ENCODE measurements at places on chromosomes 12 and 14.

DNA sequence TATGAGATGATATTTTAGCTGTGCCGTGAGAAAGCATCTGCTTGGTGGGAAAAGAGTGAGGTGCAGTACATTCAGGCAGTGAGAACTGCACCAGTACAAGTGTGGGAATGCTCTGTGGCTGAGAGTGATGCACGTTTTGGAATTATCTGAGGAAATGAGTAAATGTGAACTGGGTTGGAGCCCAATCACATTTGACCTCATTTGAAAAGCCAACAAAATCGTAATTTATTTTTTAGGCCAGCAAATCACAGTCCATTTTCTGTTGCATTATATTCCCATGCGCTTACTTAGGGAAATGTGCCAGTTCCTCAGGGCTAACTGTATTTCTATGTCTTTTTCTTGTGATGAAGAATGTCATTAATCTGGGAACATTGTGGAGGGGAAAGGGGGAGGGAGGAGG is 77.3 kb downstream of the SNAPC1 start:
- DNase-seq = peak; percentile 11

GRCh38 chr14:93926873-93927799 is at the start of gene FAM181A:
FAM181A (plus strand) TSS chr14:93927344; CDS start chr14:93928286, 942 bp downstream.
- DNase-seq = no peak

DNA sequence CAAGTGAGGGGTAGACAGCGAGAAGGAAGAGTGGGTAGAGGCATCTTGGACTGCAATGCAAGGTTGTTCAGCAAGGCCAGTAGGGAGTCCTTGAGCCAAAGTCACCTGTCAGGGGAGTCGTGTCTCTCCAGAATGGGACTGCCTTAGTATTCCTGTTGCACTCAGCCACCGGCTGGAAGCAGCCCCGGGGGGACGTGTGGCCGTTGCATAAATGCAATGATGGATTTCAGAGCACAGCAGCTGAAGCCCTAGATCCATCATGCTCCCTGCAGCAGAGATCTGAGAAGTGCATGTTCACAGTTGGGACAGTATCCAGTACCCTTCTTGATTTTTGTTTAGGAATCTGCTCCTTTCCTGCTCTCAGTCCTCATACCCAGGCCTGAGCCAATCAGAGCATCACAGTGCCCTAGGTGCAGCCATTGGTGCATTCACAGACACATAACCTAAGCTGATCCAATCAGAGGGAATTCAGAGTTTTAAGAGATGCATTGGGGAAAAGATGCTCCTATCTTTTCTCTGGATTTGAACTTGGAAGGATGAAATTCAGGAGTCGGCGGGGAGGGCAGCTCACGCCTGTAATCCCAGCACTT is 62.9 kb downstream of the HSPB8 start:
- no peak for DNase-seq

GRCh38 chr14:86299994-86300393 is 770.0 kb downstream of the FLRT2 start:
- DNase-seq = no peak

DNA sequence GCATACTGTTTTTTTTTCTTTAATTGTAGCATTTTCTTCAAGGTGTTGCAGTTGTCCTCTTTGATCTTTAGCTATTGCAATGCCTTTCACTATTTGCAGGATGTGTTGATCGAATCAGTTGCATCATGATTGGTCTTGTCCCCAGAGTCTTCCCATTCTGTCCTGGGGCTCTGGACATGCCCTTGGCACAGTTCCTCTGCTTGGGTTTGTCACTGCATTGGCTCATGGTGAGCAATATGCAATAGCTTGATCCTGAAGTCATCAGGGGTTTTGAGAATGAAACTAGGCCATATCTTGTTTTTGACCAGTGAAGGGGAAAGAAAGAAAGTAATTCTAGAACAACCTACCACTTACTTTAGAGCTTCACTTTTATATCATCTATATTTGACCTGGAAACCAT is 281.5 kb downstream of the TMEM117 start:
- no peak for DNase-seq

DNA sequence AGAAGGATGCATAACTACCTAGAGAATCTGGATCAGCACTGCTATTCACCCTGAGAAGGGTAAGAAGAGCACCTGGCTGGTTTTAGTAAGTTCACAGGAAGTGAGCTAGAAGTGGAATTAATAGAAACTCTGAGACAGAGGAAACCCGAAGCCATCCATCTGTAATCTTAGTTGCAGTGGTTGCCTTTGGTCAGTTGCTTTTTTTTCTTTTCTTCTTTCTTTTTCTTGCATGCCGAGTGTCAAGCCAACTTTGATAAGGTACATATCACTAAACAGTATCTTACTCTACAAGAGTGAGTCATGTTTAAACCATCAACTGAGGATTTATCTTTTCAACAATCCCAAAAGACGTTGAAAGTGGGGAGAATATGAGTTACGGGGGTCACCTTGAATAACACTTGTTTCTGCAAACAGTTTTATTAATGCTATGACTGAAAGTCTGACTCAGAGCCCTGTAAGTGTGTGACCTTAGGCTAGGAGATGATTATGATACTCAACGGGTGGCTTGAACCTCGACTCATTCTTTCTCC is 26.7 kb downstream of the C12orf75 start:
- DNase-seq = no peak

GRCh38 chr12:88399811-88400210 is 180.5 kb downstream of the KITLG start:
- DNase-seq = no peak

DNA sequence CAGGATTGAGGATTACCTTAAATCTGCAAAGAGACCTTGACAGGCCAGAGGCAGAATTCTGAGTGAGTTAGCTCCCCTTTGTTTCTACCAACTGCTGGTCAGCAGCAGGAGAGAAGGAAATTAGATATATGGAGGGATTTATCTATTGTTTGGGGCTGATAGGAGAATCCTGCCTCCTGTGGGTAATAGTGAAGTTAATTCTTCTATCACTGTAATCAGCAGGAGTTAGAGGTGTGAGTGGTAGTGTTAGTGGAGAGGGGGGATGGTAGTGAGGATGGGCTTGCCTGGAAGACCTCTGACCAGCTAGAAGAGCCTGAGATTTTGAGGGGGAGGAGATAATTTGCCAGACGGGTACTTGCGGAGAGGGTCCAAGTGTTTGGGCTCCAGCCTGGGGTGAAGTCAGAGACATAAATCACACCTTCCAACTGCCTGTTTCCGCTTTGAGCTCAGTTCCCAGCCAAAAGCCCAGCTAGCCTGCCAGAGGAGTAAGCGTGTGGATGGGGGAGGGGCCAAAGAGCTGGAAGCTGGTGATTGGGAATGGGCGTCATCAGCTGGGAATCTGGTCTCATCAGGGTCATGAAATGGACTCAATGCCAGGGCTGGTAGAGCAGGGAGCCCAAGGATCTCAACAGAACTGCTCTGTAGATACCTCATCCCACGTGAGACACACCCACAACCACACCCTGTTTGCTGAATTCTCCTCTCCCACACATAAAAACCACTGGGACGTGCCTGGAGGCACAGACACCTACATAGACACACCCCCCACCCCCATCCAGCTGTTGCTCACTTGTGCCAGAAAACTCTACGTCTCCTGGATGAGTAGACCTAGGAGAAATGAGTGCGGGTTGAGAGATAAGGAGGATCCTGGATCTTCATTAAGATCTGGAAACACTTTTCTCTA is 13.1 kb upstream of the ITGA5 start:
- DNase-seq = peak; percentile 74

DNA sequence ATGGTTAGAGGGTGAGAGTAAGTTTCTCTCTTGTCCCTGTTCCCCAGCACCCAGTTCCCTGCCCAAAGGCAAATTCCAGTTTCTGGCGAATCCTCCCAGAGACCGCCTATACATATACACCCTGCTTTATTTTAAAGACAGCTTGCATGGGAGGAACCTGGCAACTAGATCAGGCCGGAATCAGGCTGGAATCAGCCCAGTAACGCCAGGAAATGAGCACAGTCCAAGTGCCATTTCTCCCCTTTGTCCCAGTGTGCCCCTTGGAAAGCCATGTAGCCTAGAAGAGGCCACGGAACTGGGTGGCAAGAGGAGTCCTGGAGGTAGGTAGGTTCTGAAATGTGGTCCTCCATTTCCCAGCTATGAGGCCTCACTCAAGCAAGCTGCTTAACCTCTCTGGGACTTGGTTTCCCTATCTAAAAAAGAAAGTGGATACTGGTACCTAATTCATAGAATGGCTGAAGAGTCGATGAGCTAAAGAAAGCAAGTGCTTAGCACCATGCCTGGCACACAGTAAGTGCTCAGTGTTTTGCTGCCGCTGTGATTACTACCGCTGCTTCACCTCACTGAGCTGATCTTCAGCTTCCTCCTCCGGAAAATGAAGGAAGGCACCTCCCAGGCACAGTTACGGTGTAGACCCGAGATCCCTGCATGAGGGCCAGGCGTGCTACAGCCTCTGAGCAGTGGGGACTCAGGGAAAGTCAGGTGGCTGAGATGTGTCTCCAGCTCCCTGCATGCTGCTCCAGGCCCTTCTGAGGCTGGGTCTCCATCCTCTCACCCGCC is 36.4 kb downstream of the PITPNM2 start:
- no peak for DNase-seq

- no peak for DNase-seq
Measured at GRCh38 chr14:104938436-104938835, 13.8 kb downstream of the PLD4 start.

DNA sequence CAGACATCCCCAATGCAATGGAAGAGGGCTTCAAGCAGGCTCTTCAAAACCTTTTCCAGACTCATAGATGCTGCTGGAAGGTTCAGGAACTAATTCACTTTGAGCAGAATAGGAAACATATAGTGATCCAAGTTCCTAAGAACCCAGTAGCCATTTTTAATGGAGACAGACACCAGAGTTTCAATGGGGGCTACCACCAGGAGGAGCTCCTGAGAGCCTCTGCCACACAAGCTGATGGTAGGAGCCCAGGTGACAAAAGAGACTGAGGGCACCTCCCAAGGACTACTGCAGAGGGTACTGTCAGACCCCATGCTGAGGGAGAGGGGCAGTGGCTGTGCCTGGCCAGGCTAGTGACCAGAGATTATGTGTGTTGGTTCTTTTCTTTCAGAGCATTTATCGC is 45.9 kb downstream of the IFNG start:
- DNase-seq = no peak

DNA sequence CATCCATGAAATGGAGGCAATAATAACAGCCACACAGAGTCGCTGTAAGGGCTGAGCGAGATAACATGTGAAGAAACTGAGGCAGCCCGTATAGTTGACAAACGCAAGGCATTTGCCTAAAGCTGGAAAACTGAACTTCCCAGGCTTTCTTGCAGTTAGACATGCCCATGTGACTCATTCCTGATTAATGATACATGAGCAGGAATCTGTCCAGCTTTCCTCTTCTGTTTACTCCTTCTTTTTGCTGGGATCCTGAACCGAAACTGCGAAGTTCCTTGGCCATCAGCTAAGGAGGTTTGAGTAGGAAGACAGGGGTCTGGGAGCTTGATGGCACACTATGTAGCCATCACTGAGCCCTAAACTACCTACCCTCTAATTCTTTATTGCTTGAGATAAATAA is 52.2 kb downstream of the ST8SIA1 start:
- DNase-seq = no peak

DNA sequence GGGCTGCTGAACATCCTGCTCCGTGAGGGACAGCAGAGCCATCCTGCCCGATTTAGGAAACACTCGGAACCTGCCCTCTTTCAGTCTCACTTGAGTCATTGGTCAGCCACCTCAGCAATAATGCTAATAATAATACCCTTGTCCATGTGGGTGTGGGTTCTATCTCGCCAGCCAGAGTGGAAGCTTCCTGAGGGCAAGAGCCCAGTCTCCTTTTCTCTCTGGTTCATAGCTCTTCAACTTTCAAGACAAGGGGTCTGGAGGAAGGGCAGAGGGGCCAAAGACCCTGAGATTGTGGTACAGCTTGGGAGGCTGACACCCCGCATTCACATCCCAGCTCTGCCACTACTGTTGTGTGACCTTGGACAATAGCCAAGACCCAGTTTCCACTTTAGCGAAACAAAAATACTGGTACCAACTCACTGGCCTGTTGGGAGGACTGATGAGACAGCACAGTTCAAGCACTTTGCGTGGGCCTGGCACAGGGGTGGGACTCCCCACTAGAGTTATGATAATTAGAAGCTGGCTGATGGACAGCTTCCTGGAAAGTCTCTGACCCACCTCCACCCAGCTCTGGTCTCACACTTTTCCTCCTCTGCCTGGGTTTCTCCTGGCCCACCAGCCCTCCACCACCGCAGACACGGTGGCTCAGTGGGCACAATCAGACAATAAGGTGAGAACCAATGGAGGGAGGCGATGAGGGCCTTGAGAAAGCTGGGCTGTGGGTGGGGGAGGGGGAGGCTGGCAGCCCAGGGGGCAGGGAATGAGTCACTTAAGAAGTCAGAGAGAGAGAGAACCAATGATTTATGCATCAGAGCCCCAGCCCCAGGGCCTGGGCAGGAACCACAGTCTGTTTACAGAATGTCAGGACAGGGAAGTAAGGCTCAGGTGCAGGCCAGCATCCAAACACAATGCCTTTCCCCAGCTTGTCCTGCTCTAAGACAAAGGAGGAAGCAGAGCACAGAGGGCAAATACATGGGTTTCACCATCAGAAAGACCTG is 9.6 kb downstream of the FAIM2 start:
- no peak for DNase-seq

GRCh38 chr14:91847693-91848092 is 19.6 kb downstream of the TC2N start:
- no peak for DNase-seq

DNA sequence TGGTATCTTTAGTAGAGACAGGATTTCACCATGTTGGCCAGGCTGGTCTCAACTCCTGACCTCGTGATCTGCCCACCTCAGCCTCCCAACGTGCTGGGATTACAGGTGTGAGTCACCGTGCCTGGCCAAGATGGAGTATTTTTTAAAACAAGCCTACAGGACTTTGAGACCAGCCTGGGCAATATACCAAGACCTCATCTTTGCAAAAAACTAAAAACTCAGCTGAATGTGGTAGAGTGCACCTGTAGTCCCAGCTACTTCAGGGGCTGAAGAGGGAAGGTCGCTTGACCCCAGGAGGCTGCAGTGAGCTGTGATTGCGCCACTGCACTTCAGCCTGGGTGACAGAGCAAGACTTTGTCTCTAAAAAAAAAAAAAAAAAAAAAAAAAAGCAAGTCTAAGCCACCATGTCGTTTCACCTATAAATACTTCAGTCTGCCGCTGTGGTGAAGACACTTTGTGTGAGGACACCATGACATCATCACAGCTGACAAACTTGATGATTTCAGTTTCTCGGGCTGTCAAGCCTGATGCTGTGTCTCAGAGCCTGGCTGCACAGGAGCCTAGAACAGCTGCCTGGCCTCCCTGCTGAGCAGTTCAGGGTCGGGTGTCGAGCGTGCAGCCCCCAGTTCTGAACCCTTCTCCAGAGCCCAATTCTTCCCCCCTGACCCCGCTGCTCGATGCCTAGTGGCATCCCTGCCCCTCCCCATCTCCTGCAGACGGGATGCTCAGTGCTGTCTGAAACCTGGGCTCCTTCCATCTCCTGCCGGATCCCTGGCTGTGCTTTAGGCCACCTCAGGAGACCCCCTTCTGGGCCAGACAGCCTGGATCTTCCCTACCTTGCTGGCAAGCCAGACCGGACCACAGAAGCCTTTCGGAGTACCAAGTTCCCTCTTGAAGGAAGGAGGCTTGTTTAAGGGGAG is 119.2 kb upstream of the EVL start:
- no peak for DNase-seq

- DNase-seq = no peak
Measured at GRCh38 chr12:128905003-128905544, 51.8 kb downstream of the GLT1D1 start.

Data from fibroblast of skin of left quadriceps (primary cell).